ENCODE measurements at places on chromosomes 7 and 10.

DNA sequence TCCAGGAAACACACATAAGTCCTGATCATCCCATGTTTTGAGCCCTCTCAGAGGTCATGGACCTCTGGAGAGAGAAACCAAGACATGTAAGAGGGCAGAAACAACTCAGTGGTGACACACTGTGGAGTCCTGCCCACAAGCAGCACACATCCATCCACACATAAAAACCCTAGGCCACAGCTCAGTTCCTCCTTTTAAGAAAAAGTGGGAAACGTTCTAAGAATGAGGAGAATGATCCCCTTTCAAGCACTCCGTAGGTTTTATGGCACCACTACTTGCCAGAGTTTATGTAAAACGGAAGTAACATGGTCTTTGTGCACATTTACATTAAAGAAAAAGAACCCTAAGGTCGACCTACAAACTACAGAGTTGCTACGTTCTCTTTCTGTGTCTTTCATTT, 19.9 kb downstream of the ATAD1 start:
- DNase-seq: no peak

DNA sequence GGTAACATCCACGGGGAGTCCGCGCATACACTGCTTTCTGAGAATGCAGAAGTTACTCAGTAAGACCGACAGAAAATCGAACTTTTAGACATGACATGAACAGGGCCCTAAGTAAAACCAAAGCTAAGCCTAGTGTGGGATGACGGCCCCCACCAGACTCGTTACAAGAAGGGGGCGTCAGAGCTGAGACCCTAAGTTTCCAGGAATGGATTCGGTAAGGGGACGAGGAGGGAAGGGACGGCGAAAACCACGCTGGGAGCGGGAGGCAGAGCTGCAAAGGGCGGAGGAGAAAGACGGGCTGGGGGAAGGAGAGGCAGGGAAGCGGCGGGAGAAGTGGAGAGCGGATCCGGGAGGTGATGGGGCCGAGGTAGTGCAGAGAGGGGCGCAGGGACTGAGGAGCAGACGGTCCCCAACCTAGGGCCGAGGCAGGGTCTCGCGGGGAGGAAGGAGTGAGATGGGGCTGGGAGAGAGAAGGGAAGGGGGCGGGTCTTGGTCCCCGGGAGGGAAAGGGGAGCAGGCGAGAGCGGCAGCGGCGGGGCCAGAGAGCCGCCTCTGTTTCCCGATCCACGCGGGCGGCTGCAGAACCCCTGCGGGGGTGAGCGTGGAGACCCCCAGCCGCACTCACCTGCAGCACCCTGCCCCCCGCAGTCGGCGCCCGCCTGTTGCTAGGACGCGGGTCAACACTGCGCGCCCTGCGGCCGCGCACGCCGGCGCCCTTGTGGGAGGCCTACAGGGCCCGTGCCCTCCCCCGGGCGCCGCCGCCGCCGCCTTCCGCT, 513 bp downstream of the ODAD2 start:
- no peak for DNase-seq

DNA sequence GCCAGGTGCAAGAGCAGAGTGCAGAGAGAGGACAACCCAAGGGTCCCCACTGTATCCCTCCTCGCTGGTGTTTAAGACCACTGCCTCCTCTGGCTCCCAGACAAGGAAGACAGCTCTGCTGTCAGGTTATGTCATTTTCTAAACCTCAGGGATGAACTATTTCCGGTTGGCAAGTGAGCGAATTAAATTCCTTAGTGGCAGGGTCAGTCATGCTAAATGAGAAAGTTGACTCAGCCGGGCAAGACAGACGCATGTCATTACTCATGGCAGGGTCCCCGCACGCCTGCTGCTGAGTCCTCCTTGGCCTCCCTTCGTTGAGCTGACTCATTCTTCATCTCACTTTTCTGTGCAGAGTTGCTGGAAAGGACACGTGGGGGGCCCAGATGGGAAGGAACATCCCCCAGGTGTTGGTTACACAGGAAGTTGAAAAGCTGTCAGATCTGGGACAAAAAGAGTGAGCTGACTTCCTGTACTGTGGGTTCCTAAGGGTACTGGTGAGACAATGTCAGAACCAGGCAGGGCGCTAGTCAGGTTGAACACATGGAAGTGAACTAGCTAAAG, 47.1 kb upstream of the UCN3 start:
- DNase-seq: no peak

DNA sequence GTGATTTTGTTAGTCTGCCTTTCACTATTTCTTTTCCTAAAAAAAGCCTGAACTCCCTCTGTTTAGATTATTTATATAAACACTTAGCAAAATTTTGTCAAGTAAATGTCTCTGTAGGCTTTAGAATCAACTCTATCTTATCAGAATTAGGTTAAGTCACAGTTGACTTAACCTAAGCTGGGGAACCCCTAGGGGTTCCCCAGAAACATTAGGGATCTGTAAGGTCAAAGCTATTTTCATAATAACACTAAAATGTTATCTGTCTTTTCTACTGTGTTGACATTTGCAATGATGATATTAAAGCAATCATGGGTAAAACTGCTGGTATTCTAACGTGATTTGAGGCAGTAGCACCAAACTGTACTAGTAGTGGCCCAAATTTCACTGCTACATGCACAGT, 24.3 kb downstream of the DYNC1I1 start:
- DNase-seq: no peak

DNA sequence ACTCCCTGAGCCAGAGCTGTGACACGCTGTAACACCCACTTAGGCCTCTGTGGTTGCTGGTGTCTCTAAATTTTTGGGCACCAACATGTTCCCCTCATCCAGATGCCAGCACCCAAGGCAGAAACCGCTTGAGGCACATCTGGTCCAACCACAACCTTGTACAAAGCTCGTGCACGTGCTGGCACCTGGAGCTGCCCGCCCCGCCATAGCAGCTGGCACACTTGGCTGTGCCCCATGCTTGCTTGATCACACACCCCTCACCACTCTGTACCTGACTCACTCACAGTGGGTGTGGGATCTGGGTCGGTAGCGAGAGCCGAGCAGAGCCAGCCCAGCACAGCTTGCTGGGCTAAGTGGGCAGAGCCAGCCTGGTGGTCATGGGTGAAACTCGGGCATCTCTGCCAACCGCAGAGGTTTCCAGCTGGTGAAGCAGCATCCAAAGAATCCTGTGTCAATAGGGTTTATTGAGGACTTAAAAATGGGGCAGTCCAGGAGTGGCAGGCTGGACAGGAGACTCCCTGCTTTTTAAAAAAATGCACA, 1210.4 kb downstream of the TYW1 start:
- DNase-seq: no peak

- no peak for DNase-seq
Observed at GRCh38 chr10:46236941-46237681, 49.7 kb upstream of the ANTXRL start.

GRCh38 chr10:124308811-124309210, 109.9 kb downstream of the OAT start:
- DNase-seq: no peak

GRCh38 chr10:113709221-113709838, 29.6 kb downstream of the CASP7 start:
- peak; percentile 65 for DNase-seq

GRCh38 chr7:81031996-81032395, 113.1 kb upstream of the SEMA3C start:
- DNase-seq: no peak

DNA sequence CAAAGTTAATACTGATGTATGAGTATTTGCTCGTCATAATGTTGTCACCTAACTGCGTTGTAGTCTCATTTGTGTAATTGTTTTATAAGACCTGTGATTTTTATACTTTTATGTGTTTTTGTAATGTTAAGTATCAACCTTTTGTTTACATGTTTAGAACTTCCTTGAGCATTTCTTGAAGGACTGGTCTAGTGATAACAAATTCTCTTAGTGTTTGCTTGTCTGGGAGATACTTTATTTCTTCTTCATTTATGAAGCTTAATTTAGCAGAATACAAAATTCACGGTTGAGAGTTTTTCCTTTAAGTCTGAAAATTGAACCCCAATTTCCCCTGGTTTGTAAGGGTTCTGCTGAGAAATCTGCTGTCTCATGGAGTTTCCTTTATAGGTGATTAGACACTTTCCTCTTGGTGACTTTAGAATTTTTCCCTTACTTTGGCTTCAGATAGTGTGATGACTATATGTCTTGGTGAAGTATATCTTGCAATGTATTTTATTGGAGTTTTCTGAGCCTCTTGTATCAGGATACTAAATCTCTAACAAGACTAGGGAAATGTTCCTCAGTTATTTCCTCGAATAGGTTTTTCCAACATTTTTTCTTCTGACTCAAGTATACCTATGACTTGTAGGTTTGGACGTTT, 154.9 kb downstream of the WDR11 start:
- no peak for DNase-seq

DNA sequence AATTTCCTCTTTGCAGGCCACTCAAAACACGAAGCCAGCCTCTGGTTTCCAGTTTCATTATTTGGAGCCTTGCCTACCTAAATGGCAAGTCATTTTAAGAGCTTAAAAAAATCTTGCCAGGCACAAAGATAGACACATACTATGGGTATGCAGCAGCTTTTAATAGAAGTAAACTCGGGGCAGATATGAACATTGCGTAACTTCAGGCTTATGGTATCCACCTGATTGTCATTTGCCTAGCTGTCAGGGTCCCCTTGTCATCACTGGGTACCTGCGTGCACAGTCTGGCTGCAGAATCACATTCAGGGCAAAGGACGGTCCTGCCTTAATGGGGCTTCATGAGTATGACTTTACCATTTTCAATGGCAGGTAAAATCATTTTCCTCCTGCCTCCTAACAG, 466.1 kb upstream of the NRP1 start:
- DNase-seq: no peak

- no peak for DNase-seq
Observed at GRCh38 chr7:6317797-6318438, 45.5 kb upstream of the CYTH3 start.

GRCh38 chr10:103885617-103886016, 30.2 kb upstream of the SH3PXD2A start:
- DNase-seq: no peak

GRCh38 chr7:47420122-47420780, 161.7 kb downstream of the TNS3 start:
- DNase-seq: no peak

DNA sequence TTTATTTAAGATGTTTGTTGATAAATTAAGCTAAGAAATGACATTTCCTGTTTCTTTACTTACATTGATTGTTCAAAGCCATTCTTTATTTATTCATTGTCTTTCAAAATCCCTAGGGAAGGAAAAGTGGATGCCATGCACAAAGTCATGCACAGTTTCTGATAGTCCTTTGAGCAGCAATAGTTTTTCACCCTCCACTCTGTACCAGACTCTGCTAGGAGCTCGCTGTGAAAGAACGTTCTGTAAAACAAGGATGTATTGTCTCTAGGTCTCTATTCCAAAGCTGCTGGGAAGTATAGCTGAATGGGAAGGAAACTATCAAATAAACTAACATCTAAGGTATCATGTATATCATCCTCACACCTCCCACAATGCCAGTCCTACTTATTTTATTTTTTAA, 7.8 kb upstream of the NOC3L start:
- no peak for DNase-seq
